ENCODE measurements at places on chromosomes 4 and X.

- DNase-seq = no peak
Measured at GRCh38 chrX:150548684-150549083, 19.7 kb upstream of the MTM1 start.

DNA sequence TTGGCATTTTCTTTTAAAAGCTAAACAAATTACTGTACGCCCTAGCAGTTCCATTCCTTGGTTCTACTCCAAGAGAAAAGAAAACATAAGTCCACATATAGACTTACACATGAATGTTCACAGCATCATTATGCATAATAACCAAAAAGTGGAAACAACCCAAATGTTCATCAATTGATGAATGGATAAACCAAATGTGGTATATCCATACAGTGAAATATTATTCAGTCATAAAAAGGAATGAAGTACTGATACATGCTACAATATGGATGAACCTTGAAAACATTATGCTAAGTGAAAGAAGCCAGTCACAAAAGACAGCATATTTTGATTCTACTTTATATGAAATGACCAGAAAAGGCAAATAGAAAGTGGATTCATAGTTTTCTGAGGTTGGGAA is 36.5 kb downstream of the MED14 start:
- DNase-seq = no peak

DNA sequence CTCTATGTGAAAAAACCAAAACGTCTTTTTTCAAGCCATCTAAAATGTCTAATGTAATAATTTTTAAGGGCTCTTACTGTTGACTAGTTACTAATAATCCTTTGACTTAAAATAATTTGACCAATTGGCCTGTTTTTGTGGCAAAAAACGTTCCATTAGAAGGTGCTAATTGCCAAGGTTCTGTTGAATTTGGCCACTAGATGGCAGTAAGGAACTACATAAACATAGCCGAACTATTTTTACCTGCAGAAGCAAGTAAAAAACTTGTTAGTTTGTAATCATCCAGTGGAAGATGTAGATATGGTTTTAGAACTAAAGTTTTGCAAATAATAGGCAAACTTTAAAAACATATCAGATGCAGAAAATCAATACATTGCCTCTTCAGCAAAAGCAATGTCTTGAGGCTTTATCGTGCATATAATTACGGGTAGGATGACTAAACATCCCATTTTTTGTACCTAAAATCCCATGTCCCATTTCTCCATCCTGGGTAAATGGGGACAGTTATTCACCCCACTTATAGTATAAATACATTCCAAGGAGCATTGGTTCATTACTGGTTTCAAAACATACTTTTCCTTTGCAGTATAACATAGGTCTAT is 57.6 kb downstream of the PROM1 start:
- DNase-seq = no peak

DNA sequence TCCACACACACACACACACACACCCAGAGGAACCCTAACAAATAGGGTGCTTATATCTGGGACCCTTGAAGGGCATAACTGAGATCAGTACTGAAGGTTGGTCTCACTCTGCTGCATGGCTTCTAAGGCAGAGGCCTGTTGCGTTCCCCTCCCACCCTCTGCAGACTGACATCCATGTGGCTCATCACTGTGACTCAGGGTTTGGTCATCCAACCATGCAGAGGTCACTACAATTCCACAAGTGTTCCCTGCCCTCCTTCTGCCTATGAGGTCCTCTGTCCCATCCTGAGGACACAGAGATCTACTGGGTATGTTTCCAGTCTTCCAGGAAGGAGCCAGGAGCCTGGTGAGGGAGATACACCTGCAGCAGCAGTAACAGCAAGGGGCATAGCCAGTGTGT is 55.8 kb downstream of the XAGE2 start:
- no peak for DNase-seq

Data from cerebellar nuclear complex (tissue), 1 donor.